ENCODE measurements at places on chromosomes 13 and 19.

- DNase-seq, result no peak
Observed at GRCh38 chr19:19613506-19613905, 5.0 kb downstream of the PBX4 start.

DNA sequence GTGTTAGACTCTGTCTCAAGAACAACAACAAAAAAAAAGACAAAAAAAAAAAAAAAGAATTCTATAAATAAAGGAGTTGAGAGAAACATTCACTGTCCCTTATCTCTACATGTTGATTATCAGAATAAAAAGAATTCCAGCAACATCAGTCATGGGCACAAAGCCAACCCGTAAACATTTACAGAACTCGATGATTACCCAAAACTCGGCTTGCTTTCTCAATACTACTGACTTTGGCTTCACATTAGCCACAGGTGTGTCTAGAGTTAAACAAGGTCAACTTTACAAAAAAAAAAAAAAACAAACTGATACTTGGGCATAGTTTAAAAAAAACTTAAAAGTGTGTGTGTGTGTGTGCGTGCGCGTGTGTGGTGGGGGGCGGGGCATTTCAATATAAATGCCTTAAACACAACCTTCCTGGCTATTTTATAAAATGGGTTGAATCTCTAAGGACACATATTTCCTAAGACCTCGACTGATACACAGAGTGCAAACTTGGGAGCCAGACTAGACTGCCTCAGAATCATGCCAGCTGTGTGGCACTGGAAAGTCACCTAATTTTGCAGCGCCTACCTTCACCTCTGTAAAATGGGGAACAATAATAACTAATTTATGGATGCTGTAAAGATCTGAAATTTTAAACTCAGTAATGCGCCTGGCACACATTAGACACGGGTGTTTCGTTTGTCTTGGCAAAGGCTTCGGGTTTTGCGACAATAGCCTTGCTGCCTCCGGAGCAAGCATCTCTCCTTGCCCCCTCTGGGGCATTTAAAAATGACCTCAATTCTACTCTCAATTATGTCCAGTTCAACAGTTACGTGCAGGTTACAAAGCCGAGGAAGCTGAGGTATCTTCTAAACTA is 922 bp downstream of the EBPL start:
- DNase-seq, result no peak

DNA sequence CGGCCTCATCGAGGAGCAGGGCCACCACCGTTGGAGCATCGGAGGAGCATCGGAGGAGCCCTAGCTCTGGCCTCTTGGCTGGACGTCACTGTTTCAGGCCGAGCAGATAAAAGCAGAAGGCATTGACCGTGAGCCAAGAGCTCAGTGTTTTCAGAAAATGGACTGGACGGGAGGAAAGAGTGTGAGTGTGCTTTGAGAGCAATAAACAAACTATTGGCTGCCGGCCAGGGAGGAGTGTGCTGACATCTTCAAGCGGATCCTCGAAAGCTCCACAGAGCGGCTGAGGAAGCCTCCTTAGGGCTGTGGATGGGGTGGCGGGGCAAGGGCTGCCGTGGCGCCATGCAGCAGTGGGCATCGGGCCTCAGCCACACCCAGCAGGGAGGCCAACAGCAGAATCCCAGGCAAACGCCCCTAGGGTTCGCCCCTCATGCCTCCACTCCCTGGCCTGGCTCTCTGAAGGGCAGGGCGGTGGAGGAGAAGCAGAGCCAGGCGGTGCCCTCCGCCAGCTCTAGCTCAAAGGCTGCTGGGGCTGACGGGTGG is 41.8 kb downstream of the IRS2 start:
- DNase-seq, result no peak

DNA sequence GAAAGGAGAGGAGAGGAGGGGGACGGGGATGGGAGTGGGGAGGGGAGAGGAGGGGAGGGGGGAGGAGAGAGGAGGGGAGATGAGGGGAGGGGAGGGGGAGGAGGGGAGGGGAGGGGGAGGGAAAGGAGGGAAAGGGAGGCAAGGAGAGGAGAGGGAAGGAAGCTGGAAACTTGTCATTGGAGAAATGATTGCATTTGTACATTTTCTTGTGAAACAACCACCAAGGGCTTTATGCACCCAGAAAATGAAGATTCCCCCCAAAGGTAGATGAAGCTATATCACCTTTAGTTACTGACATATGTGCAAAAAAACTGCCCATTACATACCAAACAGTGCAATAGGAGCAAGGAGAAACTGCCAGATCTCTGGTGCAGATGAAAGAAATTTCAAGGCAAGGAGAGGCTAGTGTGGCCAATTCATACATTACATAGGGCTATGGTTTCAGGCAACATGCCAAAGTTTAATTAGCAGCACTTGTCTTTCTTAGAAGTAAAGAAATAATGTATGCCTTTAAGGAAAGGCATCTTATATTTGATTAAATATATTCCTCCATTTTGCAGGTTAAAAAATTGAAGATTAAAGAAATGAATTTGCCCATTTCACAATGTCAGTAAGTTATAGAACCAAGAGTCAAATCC is 49.5 kb upstream of the STK24 start:
- DNase-seq, result no peak

DNA sequence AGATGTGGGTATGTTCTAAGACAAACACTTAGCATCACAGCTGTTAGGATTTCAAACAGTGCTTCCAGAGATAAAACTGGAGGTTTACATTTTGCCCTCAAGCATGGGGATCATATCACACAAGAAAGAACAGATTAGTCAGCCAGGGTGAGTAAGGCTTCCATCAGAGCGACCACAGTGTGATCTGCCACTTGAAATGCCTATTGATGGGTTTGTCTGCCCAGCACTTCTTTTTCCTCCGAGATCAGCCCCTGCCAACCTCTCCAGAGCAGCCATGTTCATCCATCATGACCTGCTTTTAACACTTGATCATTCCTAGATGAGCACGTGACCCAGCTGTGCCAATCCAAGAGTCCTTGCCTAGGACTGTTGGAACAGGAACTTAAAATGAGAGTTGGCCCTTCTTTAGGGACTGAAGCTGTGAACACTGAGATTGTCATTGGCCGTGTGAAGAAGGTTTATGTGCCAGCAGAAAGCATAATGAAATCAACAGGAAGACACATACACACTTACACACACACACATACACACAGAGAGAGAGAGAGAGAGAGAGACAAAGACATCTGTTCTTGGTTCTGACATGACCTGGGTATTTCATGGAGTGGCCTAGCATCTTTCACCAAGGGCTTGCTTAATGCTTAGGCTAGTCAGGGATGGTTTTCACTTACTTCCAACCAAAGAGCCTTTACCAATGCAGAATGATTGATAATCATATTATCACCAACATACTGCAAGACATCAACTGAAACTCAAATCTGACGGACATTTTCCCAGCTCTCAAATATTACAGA is 5.2 kb upstream of the CEBPG start:
- no peak for DNase-seq

DNA sequence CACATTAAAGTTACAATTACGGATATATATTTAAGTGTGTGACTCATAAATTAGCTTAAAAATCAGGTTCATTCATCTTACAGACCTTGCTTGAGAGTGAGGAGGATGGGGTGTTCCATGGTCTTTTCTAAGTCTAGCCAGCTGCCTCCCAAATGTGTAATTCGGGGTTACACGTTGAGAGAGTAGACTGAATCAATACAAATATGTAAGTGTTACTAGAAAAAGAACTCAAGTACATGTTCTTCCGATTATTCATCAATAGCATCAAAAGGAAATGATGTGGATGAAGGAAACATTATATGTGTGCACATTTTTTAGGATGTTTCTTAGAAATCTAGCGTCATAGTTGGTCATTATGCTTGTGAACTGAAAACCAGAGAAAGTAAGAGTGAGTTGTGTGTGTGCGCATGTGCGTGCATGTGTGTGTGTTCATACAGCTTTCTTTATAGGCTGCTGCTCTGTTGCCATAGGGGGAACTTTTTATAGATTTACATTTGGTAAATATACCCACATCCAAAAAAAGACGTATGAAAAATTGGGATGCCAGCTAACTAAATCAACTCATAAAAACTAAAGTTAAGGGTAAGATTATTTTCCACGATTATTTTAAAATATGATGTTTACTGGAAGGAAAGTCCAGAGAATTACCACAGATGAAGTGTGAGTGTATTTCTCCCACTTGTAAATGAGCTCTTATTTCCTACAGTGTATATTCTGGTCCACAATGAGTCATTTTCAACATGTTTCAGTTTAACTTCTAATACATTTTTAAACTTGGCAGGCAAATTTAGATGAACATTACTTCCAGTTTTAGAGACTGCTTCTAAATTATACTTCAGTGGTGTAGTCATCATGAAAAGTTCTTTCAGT is 82.4 kb downstream of the PIBF1 start:
- no peak for DNase-seq

DNA sequence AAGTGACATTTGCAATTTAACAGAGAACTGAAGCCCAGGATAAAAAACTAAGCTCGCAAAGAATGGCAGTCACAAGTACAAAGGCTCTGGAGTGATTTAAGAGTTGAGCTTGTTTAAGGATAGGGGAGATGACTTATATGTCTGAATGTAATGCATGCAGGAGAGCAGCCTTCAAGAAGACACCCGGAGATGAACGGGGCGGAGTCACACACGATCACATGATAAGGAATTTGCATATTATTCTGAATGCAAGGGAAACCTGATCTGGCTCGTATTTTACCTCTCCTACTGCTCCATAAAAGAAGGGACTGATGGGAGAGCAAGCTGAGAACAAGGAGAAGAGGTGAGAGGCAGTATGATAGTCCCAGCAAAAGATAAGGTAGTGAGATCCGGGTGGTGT is 12.9 kb downstream of the TBC1D4 start:
- no peak for DNase-seq

- DNase-seq, result no peak
Observed at GRCh38 chr13:46192412-46192811, 10.4 kb upstream of the LCP1 start.

DNA sequence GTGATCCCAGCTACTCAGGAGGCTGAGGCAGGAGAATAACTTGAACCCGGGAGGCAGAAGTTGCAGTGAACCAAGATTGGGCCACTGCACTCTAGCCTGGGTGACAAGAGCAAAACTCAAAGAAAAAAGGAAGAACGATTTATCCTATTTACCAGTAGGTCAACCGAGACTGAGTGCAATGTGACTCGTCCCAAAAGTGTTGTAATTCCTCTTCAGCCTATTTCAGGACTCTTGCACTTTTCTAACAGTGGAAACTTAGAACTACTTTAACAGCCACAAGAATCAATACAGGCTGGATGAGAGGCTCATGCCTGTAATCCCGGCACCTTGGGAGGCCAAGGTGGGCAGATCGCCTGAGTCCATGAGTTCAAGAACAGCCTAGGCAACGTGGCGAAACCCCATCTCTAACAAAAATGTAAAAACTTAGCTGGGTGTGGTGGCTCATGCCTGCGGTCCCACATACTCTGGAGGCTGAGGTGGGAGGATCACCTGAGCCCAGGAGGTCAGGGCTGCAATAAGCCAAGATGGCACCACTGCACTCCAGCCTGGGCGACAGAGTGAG is 4.3 kb upstream of the NR1H2 start:
- DNase-seq, result no peak

DNA sequence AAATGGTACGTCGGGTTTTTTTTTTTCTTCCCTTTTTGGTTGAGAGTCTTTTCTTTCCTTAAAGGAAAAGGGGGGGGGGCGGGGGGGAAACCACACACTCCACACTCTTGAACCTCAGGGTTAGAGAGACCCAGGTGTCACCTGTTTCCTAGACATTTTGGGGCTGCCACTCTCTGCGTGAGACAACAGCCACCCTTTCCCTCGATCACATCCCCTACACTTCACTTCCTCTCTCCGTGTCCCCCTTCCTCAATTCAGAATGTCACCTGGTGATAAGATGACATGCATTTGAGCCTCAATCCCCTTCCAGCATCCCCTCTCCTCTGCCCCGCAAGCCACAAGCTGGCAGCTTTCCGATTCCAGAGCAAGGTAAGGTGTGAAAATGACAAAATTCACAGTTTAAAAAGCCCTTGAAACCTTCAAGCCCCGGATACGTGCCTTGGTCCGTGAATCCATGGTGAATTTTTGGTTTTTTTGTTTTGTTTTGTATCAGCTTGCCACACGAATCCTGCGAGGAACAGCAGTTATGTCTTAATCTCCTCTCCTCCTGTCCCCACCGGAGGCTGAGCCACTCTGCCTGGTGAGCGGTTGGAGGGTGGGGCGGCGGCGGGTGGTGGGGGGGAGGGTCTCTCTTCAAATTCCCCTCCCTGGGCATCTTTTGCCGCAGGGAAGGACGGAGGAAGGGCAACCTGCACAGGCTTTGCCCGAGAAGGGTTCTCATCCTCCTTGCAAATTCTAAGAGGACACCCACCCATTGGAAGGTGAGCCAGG is 4.2 kb downstream of the PTPRS start:
- no peak for DNase-seq

- DNase-seq, result no peak
Observed at GRCh38 chr13:75507027-75508001, 25.3 kb upstream of the TBC1D4 start.

GRCh38 chr13:61156753-61157152 is 258.9 kb downstream of the PCDH20 start:
- no peak for DNase-seq

DNA sequence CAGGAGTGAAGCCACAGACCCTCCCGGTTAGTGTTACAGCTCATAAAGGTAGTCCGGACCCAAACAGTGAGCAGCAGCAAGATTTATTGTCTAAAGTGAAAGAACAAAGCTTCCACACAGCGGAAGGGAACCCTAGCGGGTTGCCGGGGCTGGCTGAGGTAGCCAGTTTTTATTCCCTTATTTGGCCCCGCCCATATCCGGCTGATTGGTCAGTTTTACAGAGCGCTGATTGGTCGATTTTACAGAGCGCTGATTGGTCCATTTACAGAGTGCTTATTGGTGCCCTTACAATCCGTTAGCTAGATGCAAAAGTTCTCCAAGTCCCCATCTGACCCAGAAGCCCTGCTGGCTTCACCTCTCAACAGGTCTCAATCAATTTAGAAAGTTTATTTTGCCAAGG is 126.0 kb upstream of the RFC3 start:
- DNase-seq, result no peak

- DNase-seq, result no peak
Observed at GRCh38 chr19:42148266-42148665, 16.0 kb upstream of the POU2F2 start.

DNA sequence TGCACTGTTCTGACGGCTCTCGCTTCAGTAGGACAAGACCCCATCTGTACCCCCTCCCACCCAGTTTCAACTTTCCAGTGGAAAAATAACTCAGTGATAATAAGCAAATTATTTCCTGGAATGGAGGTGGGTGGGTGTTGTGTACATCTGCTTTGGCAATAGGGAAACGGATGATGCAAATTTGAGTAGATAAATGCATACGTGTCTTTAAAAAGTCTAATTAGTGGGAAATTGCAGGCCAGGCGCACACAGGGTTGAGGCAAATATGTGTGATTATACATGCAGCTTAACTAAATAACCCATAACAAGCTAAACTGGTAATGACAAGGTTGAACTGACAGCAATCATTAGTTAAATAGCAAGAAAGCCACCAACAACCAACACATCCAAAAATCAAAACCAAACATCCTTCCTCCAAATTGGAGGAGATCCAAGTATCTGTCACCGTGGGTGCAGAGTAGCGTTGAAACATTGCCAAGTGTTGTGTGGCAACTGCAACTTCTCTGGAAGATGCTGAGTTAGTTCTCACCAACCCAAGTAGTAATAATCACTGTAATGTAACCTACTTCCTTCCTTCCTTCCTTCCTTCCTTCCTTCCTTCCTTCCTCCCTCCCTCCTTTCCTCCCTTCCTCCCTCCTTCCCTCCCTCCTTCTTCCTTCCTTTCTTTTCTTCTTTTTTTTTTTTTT is 54.6 kb downstream of the TRPM4 start:
- DNase-seq, result peak; percentile 63

- DNase-seq, result peak; percentile 70
Observed at GRCh38 chr19:45424191-45425058, 708 bp upstream of the ERCC1 start.
